ENCODE measurements at places on chromosomes 6 and 20. TPM values are rescaled to one million over a fixed set of nuclear protein-coding genes. Genes with fewer than 3 reads are reported as not detected.

DNA sequence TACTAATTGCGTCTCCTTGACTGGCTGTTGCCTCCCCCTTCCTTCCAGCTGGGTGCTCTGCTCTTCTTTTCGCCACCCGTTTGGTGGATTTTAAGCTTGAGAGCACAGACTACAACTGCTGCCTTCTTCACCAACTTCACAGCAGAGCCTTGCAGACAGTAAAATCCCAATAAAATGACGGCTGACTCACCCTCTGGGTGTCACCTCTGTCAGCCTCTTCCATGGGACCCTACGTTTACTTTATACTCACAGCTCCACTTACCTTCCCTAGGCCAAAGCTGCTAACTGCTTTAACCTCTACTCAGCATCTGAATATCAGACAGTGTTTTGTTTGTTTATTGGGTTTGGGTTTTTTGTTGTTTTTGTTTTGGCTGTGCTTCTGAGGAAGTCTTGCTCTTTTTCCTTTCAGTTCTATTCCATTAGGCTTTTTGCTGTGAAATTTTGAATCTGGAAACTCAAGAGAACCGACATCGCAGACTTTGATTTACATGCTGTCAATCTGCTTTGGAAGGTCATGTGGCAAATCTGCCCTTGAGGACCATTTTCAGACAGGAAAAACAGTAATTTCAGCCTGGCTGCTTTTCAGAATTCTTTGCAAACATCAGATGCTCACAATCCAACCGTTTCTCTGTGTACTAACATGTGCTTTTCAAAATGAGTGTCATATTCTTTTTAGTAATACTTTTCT lies 2.4 kb downstream of the AGPAT4 start:
- DNase-seq = no peak

GRCh38 chr6:45472382-45472781 lies 94.6 kb upstream of the SUPT3H start:
- no peak for DNase-seq

DNA sequence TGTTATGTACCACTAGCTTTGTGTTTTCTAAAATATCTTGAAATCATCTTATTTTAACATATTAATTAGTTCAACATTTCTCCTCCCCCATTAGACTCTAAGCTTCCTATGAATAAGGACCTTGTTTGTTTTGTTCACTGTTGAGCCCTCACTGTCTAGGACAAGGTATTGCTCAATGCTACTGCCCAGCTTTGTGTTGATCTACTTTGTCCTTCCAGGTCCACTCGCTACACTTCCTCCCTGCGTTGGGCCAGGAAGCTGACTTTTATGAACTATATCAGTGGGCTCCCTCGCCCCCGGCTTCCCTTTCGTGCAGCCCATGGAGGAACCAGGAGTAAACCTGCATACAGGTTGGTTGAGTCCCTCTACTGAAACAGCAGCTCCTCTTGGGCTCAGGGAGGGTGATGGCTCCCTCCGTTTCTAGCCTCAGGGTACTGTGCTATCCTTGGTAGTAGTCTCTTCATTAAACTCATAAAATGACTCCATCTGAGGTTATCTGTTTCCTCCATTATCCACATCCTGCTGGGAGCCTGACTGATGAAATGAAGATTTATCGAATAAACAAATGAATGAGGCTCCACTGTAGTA lies 272.5 kb downstream of the CLIC5 start:
- no peak for DNase-seq

DNA sequence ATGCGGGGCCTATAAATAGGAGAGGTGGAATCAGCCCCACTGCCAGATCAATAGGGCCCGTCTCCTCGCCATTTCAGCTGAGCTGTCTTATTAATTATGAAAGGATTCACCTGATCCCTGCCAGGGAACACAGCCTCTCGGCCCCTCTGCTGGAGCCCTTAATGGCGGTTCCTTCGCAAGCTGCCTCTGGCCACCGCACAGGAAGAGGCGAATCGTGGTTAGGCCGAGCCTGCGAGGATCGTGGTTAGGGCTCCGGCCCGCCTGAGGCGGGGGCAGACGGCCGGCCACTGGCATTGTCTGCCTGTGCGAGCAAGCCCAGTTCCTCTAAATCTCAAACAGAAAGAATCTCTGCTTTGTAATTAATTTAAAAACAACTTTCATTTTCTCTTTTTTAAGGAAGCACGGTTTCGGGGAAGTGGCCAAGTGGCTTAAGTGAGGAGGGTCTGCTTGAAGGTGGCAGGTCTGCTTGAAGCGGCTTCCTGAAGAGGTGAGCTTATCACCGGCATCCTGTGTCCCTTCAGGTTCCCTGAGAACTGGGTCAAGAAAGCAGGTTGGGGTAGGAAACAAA lies 9.2 kb downstream of the NRN1 start:
- DNase-seq = no peak

- no peak for DNase-seq
These were observed 29.4 kb downstream of the PHACTR3 start for GRCh38 chr20:59633656-59634251.

DNA sequence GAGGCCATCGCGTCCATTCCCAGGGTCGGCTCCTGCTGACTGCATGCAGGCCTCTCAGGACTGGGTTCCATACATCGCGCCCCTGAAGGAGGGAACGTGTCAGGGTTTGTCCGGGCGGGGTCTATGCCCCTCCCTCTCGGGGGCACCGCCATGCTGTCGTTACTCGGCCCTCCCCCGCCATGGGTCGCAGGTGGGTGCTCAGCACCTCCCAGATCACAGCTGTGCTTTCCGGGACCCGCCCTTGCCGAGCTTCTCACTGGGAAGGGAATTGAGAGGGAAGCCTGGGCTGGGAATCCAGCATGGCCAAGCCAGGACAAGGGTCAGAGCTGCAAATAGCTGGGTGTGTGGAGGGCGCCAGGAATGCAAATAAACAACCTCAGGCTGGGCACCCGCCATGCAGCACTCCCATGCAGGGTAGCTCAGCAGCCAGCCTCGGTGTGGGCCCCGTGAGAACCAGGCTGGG lies at the start of gene FRMD1:
FRMD1 (minus strand) TSS at position 270 of the 463 bp plus-strand sequence; CDS start at position 152, 118 bp downstream.
- no peak for DNase-seq

- DNase-seq = no peak
These were observed 221.0 kb upstream of the PDE10A start for GRCh38 chr6:165883851-165884640.

GRCh38 chr6:147759093-147759492 lies 250.6 kb downstream of the SAMD5 start:
- peak; percentile 15 for DNase-seq

SLC22A3 gene
- not detected for polyA plus RNA-seq

C20orf96 gene
- 4.8 TPM for polyA plus RNA-seq

KIF25 gene
- polyA plus RNA-seq = not detected

OR2H2 gene
- polyA plus RNA-seq = not detected

SLC13A3 gene
- polyA plus RNA-seq = 3.5 TPM

FAM83B gene
- polyA plus RNA-seq = not detected

HDGFL1 gene
- polyA plus RNA-seq = not detected

C6orf120 gene
- 13.2 TPM for polyA plus RNA-seq

Data from BJ (cell line).